ENCODE measurements at places on chromosomes 7 and 10.

DNA sequence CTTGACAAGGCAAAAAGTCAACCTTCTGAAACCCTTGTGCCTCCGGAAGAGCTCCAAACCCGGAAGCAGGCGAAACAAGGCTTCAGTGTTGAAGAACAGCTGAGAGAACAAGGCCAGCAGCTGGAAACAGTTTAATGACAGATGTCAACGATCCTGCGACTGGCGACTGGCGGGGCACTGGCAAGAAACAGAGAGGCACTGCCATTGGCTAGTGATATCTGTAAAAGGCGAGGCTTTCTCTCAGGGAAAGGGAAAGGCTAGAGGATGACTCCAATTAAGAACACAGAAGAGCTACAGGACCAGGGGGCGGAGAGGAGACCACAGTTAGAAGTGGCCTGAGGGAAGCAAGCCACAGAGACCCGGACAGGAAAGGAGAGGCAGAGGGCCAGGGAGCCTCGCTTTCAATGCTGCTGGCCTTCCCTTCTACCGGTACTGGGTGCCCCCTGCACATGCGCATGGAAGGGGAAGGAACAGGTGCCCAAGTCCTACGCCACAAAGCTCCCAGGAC, 19.4 kb downstream of the ITGB1 start:
- no peak for DNase-seq

DNA sequence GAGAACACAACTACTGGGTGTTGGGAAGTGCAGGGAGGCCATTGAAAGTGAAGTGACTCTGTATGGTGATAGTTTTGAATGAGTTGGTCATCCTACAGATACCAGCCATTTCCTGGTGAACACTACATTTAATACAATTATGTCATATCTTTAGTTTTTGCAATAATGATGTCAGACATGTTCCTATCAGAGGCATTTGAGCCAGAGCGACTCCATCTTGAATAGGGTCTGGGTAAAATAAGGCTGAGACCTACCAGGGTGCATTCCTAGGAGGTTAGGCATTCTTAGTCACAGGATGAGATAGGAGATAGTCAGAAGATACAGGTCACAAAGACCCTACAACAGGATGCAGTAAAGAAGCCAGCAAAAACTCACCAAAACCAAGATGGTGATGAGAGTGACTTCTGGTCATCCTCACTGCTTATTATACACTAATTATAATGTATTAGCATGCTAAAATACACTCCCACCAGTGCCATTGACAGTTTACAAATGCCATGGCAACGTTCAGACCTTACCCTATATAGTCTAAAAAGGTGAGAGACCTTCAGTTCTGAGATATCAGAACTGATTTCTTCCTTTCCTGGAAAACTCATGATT, 28.2 kb downstream of the ADK start:
- DNase-seq = no peak

GRCh38 chr10:101444058-101444898, 90.3 kb downstream of the BTRC start:
- peak; percentile 9 for DNase-seq

DNA sequence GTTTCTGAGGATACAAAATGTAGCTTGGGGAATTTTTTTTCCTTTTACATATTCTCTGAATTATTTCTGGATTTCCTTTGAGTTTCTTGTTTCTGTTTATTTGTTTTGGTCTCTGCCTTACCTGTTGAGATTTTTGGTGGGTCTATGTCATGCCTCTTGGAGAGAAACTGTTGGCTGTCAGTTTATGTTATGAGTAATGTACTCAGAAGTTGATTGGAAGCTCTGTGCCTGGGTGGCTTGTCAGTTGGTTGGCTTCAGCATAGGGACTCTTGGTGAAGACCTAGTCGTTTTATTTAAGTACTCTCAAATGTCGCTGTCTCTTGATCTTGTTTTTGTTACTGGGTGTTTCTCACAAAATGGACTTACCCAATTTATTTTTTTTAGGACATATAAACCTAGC, 132.4 kb downstream of the CDK14 start:
- no peak for DNase-seq

DNA sequence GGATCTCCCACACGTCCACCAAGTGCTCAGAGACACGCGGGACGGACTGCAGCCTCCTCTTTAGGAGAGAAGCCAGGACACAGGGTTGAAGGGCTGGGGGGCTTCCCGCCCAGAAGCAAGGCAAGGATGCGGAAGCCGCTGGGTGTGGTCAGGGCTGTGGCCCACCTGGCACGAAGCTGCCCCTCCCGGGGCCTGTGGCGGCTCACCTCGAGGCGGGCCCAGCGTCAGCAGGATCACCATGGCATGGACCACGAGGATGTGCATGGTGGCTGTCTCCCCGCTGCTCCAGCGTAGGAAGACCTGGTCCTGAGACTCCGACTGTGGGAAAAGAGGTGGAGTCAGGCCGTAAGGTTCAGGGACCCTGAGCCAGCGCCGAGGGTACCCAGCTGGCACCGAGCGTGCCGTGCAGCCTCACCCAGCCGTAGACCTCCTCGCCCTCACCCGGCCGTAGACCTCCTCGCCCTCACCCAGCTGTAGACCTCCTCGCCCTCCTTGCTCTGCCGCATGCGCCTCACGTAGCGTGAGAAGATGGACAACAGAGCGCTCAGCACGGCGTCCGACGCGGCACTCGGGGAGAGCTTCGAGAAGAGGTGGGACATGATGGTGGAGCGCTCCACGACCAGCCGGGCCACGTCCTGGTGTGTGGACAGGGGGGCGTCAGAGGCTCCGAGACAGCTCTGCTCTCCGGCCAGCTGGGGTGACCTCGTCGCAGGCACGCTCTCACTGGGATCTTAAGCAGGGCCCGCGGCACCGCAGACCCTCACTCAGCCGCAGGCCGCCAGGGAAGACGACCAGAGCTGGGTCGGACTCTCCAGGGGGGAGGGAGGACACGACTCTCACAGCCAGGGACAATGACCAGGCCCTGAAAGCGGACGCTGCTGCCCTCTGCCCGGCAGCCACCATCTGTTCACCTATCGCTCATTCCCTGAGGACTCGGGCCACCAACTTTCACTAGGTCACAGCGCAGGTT, 20.4 kb downstream of the INTS1 start:
- DNase-seq = no peak

DNA sequence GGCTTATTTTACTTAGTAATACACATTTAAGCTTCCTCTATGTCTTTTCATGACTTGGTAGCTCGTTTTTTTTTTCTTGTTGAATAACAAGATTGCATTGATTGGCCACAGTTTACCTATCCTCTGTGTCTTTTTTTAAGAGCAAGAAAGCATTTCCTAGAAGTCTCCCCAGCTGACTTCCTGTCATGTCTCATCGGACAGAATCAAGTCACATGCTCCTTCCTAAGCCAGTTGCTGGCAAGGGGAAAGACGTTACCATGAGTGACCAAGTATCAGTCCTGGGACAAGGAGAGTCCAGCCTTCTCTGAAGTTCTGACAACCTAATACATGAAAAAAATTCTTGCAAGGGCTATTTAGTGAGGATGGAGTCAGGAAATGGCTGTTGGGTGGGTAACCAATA, 24.9 kb upstream of the SFRP5 start:
- no peak for DNase-seq

GRCh38 chr7:72538856-72539255, 126.7 kb upstream of the CALN1 start:
- DNase-seq = no peak

GRCh38 chr10:35218339-35218955, 91.8 kb downstream of the CREM start:
- peak; percentile 88 for DNase-seq

GRCh38 chr10:63206997-63207811, 74.1 kb downstream of the NRBF2 start:
- DNase-seq = peak; percentile 65

DNA sequence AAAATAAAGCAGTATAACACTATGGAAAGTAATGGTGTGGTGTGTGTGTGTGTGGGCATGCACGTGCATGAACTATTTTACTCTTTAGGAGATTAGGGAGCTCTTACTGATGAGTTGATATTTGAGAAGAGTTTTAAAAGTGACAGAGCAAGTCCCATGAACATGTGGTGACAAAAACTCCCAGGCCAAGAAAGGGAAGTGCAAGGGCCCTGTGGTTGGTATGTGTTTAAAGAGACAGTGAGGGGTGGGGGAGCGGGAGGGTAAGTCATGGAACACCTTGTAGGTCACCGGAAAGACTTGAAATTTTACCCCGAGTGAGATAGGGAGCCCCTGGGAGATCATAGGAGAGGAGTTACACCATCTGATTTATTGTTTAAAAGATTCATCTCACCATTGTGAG, 63.3 kb downstream of the AKR1B1 start:
- DNase-seq = no peak

DNA sequence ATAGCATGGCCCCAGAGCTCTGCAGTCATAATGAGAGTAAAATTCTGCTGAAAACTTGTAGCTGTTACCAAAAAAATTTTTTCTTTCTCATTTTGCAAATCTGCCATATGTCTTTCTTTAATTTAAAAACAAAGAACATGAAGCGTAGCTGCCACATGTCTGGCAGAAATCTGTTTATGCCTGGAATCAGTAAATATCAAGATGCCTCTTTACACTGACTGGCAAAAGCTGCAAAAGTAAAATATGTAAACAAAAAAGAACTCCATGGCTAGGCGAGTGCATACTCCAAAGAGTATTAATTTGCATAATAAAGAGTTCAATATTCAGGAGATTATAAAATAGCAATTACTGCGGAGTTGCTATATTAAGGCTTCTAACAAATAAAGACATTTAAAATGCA, 130.9 kb upstream of the SP8 start:
- DNase-seq = no peak
